ENCODE measurements at places on chromosomes 1 and 21. TPM values are rescaled to one million over a fixed set of nuclear protein-coding genes. Genes with fewer than 3 reads are reported as not detected.

The VHLL gene
- total RNA-seq = 0.29 TPM

The C1orf116 gene
- not detected for total RNA-seq

The KCNAB2 gene
- 3.6 TPM for total RNA-seq

The SERPINC1 gene
- total RNA-seq = 0.43 TPM

The EFNA1 gene
- not detected for total RNA-seq

The AMY2A gene
- not detected for total RNA-seq

The HMGB4 gene
- not detected for total RNA-seq

The GJA8 gene
- not detected for total RNA-seq

The PDE4B gene
- 72.3 TPM for total RNA-seq

The SLC44A3 gene
- 0.29 TPM for total RNA-seq

The TMEM35B gene
- total RNA-seq = 22.3 TPM

The GPR161 gene
- 8.3 TPM for total RNA-seq

The CRB1 gene
- total RNA-seq = not detected

The IL20 gene
- total RNA-seq = 0.44 TPM

The LRRC71 gene
- total RNA-seq = 0.14 TPM

The FOXO6 gene
- not detected for total RNA-seq

The TNFRSF25 gene
- total RNA-seq = 1.5 TPM

The TEX38 gene
- not detected for total RNA-seq

The NEGR1 gene
- total RNA-seq = 15.3 TPM

The CYP4A11 gene
- not detected for total RNA-seq

The PLA2G2A gene
- not detected for total RNA-seq

The TMPRSS2 gene
- under 0.01 TPM for total RNA-seq

The CCDC30 gene
- total RNA-seq = 0.66 TPM

The BARHL2 gene
- not detected for total RNA-seq

The TSPAN1 gene
- 0.86 TPM for total RNA-seq

The B3GALT2 gene
- under 0.01 TPM for total RNA-seq

The TRIM17 gene
- total RNA-seq = 0.66 TPM

The SELE gene
- not detected for total RNA-seq

The CLCNKA gene
- 0.22 TPM for total RNA-seq

The PLA2G2F gene
- total RNA-seq = not detected

The OVAAL gene
- total RNA-seq = not detected

The SPAG17 gene
- not detected for total RNA-seq

The PDZK1 gene
- 1.1 TPM for total RNA-seq

The TTC22 gene
- total RNA-seq = not detected

The SLC2A5 gene
- total RNA-seq = 2.6 TPM

All from placental pericyte (primary cell).